ENCODE measurements at places on chromosomes 1 and 21.

DNA sequence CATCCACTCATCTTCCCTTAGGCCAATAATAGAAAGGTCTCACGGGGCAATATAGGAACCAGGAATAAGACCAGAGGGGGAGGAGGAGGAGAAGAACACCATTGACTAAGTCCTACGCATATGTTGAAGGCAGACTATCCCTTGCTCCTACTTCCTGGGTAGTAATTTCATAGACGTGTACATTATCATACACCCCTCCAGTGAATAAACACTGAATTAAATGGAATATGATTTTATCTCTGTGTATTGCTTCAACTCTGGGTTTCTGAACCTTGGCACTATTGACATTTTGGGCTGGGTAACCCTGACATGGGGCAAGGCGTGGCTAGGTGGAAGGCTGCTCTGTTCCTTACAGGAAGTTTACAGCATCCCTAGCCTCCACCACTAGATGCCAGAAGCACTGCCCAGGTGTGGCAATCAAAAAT, 17.3 kb upstream of the FHAD1 start:
- no peak for DNase-seq

DNA sequence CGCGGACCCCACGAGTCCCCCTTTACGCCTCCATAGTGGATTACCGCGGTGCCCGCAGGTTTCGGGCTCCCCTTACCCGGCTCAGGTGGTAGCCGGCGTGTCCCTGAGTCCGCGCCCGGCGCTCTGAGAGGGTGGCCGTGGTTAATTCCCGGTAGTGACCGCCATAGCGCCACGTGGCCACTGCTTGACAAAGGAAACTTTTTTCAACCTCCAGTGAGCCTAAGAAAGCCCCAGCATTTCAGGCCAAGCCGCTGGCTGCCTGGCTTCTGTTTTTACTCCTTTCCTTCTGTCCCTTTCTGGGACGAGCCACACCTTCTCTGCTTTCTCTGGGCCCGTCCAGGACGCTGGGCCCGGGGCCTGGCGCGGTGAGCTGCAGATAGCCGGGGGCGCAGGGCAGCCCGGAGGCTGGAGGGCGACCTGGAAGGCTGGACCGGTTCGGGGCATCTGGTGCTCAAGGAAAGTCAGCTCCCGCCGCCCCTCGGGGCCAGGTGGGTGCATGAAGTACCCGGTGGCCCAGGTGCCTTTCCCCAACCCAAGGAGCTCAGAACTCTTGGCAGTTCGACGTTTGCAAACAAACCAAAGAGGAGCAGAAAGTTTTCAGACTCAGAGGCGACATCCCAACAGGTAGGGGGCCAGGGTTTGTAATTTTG, 540 bp upstream of the C1orf198 start:
- DNase-seq = no peak

DNA sequence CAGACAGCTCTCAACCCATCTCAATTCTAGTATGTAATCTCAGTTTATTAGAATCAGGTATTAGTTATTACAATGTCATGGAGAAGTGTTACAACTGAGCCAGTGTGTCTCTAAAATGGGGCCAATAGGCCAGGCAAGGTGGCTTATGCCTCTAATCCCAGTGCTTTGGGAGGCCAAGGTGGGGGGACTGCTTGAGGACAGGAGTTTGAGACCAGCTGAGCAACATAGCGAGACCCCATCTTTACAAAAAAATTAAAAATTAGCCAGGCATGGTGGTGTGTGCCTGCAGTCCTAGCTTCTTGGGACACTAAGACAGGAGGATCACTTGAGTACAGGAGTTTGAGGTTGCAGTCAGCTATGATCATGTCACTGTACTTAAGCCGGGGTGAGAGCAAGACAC, 104.9 kb downstream of the BCAR3 start:
- DNase-seq = no peak

DNA sequence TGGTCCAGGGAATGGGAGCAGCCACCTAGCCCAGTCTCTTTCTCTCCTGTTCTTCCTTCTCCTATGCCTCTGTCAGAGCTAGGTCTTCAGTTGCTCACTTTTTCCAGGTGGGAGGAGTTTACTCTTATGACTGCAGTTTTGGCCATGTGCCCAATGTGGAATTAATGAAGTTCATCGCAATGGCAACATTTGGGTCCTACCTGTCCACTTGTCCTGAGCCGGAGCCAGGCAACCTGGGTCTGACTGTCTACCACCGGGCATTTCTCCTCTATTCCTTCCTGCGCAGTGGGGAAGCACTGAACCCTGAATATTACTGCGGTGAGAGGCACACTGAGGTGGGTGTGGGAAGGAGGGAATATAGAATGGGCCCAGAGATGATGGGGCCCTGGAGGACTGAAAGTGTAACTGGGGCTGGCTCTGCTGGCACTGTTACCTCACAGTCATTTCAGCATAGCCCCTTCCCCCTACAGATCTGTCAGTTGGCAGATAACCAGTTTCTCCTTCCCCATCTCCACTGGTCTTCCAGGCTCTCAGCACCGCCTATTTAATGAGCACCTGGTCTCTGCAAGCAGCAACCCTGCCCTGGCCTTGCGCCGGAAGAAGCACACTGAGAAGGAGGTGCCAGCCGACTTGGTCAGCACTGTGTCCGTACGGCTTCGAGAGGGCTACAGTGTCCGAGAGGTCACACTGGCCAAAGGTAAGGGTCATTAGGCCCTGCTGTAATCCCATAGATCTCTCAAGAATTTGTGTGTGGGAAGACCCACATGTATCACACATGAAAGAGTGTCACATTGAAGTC, 30.1 kb downstream of the SZT2 start:
- DNase-seq = no peak

- DNase-seq = no peak
Measured at GRCh38 chr21:32181457-32181856, 97.4 kb downstream of the MIS18A start.

DNA sequence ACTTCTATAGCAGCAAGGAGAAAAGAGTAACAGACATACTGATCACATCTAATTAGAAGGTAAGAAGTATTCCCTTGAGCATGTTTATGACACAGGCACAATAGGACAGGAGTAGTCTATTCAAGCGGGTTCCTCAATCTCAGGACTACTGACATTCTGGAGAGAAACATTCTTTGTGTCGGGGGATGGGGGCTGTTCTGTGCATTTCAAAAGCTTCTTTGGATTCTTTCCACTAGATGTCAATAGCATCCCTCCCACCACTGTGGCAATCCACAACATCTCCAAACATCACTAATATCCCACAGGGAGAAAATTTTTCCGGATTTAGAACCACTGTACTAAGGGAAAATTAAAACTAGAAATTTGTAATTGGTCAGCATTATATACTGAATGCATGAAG, 56.9 kb downstream of the ADAMTS5 start:
- no peak for DNase-seq

- DNase-seq = no peak
Measured at GRCh38 chr1:31295874-31296485, 608 bp downstream of the SNRNP40 start.

GRCh38 chr1:240255922-240256321, 164.2 kb downstream of the FMN2 start:
- no peak for DNase-seq

DNA sequence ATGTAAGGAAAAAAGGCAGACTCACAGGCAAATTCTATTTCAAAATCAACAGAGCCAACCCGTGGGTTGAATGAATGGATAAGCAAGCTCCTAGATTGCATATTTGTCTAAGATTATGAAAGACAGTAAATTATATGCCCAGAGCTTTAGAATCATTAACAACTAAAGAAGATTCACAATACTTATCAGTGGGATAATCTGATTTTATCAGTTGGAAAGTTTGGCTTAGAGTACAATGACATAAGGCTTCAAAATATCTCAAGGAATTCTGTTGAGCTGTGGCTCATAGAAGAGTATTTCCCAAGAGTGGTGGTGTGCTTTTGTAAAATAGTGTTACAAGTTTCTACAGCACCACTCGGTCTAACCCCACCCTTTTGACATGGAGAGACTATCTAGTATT, 85.5 kb downstream of the ADAMTS1 start:
- no peak for DNase-seq

GRCh38 chr1:61334718-61335589, 252.6 kb downstream of the NFIA start:
- DNase-seq = no peak

GRCh38 chr1:26318338-26319064, 743 bp downstream of the CD52 start:
- DNase-seq = no peak

DNA sequence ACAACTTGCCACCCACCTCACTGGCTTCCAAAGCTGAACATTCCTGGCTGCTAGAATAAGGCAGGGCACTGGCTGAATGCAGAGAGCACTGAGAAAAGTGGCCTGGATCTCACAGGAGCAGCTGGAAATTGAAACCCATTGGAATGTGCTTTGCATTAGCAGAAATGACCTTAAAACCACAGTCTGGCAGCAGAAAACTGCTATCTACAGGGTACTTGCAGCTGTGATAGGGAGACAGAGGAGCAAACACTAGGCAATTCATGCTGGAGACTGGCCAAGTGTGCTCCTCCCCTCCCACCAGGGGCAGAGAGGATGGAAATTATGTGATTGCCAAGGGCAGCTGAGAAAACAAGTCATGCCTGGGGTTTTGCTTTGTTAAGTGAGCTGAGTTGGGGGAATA, 47.2 kb downstream of the HSD3B1 start:
- no peak for DNase-seq

DNA sequence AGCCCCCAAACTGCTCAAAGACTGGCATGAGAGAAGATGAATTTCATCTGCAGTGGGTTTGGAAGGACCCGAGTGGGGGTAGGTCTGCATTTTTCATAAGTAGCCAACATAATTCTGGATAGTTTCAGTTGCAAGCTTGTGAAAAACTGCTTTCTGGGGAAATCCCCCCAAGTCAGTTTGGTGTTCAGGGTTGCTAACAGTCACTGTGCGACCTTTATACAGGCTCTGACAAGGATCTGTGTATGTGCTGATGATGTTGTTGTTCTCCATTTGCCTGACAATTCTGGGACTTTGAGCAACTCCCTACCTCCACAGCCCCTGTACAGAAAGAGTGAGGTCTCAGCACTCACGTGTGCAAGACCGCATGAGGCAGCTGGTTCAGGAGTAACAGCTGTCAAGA, 87.9 kb downstream of the SUSD4 start:
- no peak for DNase-seq

DNA sequence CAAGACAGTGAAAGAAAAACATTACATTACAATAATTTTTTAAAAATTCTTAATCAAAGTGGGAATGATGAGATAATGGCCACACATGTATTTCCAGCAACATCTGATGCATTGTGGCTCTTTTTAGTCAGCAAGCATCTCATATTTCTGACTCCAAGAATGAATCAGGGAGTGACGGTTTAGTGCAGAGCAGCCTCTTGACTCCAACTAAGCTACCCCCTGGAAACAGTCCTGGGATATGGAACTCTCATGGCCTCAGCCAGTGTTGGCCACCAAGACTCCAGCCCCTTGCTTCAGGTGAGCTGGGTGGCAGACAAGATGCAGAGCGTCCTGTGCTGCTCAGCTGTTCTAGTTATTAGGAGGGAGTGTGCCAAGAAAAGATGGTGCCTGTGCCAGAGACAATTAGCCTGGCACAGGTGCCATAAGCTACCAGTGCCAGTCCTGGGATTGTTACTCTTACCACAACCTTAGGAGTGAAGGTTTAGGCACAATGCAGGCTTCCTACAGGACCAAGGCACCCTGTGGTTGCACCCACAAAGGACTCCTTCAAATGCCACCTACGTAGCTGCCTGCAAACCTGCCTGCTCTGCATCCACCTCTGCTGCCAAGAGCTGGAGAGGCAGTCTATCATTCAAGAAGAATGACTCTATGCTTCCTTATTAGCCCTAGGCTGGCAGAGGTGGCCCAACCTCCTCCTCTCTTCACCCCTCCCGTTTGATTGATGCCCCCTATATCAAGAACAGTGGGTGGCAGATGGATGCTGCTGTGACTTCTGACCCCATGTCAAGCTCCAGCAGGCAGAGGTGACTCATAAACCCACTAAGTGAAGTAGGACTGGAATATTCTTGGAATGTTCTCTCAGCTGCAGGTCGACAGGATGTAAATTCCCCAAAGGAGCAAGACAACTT, 6.0 kb upstream of the SEC16B start:
- no peak for DNase-seq

DNA sequence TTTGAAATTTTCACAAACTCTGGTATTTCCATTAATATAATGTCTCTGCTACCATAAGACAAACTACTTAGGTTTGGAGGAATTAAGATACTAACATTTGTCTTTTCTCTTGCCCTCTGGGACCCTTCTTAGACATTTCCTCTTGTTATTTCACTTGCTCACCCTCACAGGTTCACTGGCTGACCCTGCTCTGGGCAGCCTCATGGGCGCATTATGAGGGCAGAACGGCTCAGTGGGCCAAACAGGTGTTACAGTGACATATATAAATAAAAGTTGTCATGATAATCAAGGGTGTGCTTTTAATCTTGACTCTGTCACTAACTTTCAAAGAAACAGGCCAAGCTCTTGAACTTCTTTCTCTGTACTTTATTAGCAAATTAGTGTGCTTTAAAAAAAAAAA, 46.5 kb downstream of the ZNHIT6 start:
- no peak for DNase-seq

DNA sequence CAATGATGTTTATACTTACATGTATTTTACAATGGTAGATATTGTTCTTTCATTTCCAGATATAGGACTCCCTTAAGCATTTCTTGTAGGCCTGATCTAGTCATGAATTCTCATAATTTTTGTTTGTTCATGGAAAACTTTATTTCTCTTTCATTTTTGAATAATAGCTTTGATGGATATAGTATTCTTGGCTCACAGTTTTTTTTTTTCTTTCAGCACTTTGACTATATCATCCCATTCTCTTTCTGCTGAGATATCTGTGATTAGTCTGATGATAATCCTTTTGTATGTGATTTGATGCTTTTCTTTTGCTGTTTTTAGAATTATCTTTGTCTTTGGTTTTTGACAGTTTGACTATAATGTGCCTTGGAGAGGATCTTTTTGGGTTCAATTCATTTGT, 24.1 kb upstream of the CHODL start:
- no peak for DNase-seq

GRCh38 chr1:51960262-51960661, 30.2 kb downstream of the RAB3B start:
- DNase-seq = no peak

DNA sequence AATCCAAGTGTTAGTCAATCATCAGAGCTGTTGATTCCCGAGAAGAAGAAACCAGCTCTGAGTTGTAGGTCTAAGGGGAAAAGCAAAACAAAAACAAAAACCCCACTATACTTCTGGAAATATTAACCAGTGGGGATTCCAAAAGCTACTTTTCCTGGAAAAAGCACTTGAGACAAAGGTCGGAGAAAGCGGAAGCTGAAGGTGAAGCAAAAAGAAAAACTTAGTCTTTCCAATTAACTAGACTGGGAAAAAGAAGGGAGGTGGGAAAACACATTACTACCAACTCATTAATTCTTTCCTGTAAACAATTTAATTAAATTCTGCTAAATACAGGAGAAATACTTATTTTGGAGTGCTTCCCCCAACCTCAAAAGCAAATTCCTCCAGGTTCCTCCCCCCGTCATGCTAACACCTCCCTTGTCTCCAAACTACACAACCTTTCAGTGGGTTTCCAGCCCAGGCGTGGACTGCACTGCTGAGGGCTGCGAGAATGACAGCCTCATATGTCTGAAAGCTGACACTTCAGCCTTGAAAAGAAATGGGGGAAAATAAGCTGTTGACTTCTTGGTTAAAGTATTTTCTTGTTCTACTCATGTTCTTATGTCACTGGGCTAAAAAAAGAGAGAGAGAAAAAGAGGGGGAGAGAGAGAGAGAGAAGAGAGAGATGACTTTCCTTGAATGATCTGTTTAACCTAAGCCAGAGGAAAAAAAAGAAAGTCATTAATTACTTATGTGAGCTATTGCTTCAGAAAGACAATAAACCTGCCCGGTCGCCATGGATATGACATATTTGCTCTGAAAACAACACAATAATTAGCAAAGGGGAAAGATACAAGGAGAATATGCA, 5.1 kb downstream of the CASZ1 start:
- no peak for DNase-seq

GRCh38 chr1:111476761-111477309, 3.1 kb downstream of the C1orf162 start:
- DNase-seq = no peak
